ENCODE measurements at places on chromosomes 1 and 21.

- no peak for DNase-seq
These were observed 10.6 kb downstream of the DIP2A start for GRCh38 chr21:46469275-46469674.

- no peak for DNase-seq
These were observed 185.8 kb upstream of the PLD5 start for GRCh38 chr1:242710286-242710685.

GRCh38 chr1:37995751-37996345 lies 6.0 kb upstream of the SF3A3 start:
- peak; percentile 75 for DNase-seq

DNA sequence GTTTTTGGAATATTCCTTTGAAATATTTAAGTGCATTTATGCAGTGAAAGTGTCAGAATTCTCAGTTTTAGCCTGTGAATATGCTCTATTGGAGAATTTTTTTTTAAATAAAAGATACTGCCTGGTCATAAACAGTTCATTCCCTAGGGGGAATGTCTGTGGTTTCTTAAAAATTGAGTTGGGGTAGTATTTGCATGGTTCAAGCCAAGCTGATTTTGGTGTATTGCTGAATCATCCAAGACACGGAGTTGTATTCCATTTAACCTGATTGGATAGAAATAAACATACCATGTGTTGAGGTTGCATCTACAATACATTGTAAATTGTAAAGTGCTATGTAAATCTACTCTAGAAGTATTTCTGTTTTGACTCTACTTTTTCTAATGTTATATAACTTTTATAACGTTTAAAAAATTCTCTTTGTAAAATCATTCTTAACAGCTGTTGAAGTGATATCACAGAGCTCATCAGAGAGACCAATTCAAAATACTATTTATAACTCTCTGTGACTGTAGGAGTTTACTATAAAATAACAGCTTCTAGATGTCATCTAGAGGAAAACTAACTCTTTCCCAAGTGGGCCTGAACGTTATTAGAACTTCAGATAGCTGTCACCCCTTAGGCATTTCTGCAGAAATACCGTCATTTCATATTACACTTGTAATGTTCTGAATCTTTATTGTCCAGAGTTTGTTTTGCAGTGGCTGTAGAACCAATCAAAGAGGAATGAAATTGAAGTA lies 199.1 kb downstream of the USP25 start:
- DNase-seq: no peak

DNA sequence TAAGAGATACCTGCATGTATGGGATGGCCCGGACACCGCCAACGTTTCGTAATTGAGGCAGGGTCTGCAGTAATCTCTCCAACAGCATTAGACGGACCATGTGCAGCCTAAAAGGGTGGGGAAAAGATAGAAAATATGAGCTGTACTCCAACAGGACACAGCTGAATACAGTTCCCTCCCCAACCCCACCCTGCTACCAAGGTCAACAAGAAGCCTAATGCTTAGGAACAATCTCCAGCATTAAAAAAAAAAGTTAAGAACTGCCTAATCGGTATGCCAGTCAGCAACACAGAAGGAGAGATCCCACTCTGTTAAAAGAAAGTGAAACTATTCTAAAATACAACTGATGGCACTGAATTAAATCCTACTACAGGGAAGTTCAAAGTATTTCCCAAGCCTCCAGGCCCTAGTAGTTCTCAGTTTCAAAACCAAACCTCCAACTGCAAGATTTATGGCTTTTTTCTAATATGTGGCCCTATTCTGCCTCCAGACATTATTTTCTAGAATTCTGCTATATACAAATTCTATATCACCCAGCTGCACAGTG lies 81.0 kb downstream of the UBR4 start:
- DNase-seq: no peak

GRCh38 chr1:58633121-58633520 lies 56.1 kb upstream of the TACSTD2 start:
- DNase-seq: no peak

DNA sequence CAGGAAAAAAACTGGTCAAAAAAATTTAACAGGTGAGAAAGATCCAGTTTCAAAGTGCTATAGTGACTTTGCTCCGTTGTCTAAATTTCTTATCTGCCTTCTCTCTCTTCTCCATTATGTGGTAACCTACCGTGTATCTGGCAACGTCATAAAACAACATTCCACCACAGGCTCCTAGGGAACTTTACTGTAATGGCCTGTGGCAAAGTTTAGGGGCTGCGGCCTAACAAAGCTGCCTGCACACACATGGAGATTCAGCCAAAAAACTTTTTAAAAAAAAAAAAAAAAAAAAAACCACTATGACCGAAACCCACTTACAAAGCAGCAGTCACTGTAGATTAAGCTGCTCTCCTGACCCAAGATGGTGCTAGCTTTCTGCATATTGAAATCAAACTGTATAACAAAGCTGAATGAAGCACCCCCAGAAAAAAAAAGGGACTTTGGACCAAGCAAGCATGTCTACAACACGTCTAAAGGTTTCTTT lies 202.6 kb downstream of the SLC45A1 start:
- DNase-seq: no peak

Data from NCI-H524 (cell line).